ENCODE measurements at places on chromosomes 4 and X. TPM values are rescaled to one million over a fixed set of nuclear protein-coding genes. Genes with fewer than 3 reads are reported as not detected.

The PRSS12 gene
- 8.2 TPM for total RNA-seq

The ARHGAP36 gene
- not detected for total RNA-seq

The RTL3 gene
- total RNA-seq = not detected

The ENAM gene
- total RNA-seq = not detected

The MAGEA4 gene
- not detected for total RNA-seq

The MAOA gene
- total RNA-seq = 114 TPM

The TRIM75 gene
- total RNA-seq = not detected

The NDST3 gene
- total RNA-seq = 2.1 TPM

The LNX1 gene
- total RNA-seq = 13.5 TPM
